Lower leg skin (tissue), 4 donors: ENCODE measurements at places on chromosomes 13 and 19. TPM values are rescaled to one million over a fixed set of nuclear protein-coding genes. Genes with fewer than 3 reads are reported as not detected.
A peak's percentile ranks its signal among the peaks of the same experiment; 100 is the strongest.

Gene FLT1
- total RNA-seq, result 16.3 TPM

DNA sequence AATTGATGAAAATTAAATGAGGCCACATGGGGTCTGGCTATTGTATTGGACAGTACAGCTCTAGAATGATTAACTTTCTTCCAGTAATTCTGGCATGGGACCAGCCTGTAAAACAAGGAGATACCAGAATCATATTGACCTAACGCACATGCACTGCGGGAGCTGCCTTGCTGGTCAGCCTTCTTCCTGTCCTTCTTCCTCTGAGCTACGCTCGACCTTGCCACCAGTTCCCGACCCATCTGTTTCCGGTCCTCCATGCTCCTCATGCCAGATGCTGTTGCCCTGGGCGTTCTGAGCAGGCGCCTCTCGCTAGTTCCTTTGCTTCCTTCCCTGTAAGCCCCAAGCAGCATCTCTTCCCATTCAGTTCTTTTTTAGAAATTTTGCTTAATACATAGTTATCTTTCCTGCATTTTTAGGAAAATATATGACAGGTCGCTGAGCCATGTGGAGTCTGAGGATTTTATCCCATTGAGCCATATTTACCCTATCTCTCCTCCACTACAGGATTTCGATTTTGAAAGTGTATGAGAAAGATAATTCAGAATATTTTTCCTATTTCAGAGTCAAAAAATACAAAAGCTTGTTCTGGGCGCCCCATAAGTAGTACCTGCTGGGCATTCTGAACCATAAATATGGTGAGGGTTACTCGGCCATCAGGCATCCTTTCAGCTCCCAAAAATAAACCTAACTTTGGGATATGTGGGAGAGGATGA, 38.6 kb downstream of the TNFRSF19 start:
- peak; percentile 56 for DNase-seq

Gene FUT6
- 0.23 TPM for total RNA-seq

GRCh38 chr19:45087531-45087930, 5.4 kb upstream of the PPP1R37 start:
- DNase-seq, result no peak

- DNase-seq, result peak; percentile 62
Observed at GRCh38 chr19:31118986-31119385, 230.2 kb downstream of the TSHZ3 start.

- no peak for DNase-seq
Observed at GRCh38 chr19:1105873-1106840, 2.4 kb downstream of the GPX4 start.

- DNase-seq, result no peak
Observed at GRCh38 chr19:43541920-43542650, 9.1 kb downstream of the ZNF575 start.

GRCh38 chr19:49924004-49924880, 4.8 kb upstream of the ATF5 start:
- no peak for DNase-seq

Gene CPT1C
- total RNA-seq, result 3.3 TPM

GRCh38 chr13:113445791-113446487, 7.3 kb downstream of the ADPRHL1 start:
- peak; percentile 82 for DNase-seq

Gene ZNF506
- total RNA-seq, result 26.0 TPM

GRCh38 chr13:39530916-39531315, 72.1 kb downstream of the LHFPL6 start:
- no peak for DNase-seq

Gene SPATA13
- 78.3 TPM for total RNA-seq

- DNase-seq, result no peak
Observed at GRCh38 chr19:20167651-20168122, 673 bp downstream of the ZNF486 start.

GRCh38 chr13:98570929-98571372, 6.0 kb downstream of the STK24 start:
- no peak for DNase-seq

GRCh38 chr13:63700350-63700749, 2284.7 kb upstream of the PCDH20 start:
- DNase-seq, result no peak

GRCh38 chr19:10120538-10121189, 965 bp upstream of the EIF3G start:
- no peak for DNase-seq

GRCh38 chr13:92575777-92576176, 650.8 kb upstream of the GPC6 start:
- DNase-seq, result peak; percentile 17

Gene ZNF701
- total RNA-seq, result 12.6 TPM

Gene FFAR2
- total RNA-seq, result 0.49 TPM

GRCh38 chr13:74194846-74195245, 60.6 kb upstream of the KLF12 start:
- no peak for DNase-seq

- peak; percentile 36 for DNase-seq
Observed at GRCh38 chr13:111153977-111154332, 38.8 kb downstream of the ARHGEF7 start.

GRCh38 chr13:32791545-32792172, 205.4 kb downstream of the PDS5B start:
- DNase-seq, result no peak

Gene IRGQ
- 38.9 TPM for total RNA-seq
